Mammary epithelial cell (primary cell): ENCODE measurements at places on chromosomes 12 and 14. TPM values are rescaled to one million over a fixed set of nuclear protein-coding genes. Genes with fewer than 3 reads are reported as not detected.

GRCh38 chr12:90978117-90978770, 23.3 kb upstream of the CCER1 start:
- DNase-seq: peak; percentile 35

- no peak for DNase-seq
Measured at GRCh38 chr14:89302396-89302950, 114.6 kb downstream of the FOXN3 start.

- peak; percentile 60 for DNase-seq
Measured at GRCh38 chr12:64080319-64081007, 141.6 kb downstream of the KICS2 start.

DNA sequence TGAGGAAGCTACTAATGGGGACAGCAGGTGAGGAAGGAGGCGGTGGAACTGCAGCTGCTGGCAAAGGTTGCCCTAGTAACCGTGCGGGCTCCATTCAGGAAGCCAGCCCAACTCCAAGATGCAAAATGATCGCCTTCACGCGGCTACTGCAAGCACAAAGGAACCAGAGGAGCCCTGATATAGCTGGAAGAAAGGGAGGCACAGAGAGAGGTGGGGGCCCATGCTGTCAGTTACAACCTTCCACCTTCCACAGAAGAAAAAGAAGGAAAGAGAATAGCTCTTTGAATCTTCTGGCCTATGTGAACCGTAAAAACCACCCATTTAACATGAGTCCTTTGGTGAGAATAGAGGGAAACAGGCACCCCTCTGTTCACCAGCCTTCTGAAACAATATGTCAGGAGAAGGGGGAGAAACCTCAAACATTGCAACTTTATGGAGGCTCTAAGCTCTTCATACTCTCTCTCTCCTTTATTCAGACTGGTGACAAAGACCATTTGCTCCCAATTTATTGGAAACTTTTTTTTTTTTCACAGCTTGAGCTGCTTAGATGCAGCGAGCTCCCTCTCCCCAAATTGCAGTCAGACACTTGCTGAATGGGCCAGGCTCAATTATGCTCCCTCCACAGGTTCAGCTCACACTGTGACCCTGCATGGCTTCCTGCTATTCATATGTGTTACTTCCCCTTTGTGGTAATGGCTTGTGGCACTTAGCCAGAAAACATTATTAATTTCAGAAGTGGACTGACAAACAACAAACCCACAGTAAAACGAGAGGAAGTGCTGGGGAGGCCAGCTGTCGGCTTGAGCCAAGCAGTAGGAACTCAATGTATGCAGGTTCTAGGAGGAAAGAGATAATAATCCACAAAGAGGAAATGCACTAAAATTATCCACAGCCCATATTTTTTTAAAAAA, 6.2 kb downstream of the DUSP6 start:
- peak; percentile 82 for DNase-seq

The PDZRN4 gene
- not detected for total RNA-seq
